Type B pancreatic cell (in vitro differentiated cells): ENCODE measurements at places on chromosomes 12 and 14.

- no peak for DNase-seq
These were observed 162.6 kb downstream of the SLC15A4 start for GRCh38 chr12:128661226-128661569.

DNA sequence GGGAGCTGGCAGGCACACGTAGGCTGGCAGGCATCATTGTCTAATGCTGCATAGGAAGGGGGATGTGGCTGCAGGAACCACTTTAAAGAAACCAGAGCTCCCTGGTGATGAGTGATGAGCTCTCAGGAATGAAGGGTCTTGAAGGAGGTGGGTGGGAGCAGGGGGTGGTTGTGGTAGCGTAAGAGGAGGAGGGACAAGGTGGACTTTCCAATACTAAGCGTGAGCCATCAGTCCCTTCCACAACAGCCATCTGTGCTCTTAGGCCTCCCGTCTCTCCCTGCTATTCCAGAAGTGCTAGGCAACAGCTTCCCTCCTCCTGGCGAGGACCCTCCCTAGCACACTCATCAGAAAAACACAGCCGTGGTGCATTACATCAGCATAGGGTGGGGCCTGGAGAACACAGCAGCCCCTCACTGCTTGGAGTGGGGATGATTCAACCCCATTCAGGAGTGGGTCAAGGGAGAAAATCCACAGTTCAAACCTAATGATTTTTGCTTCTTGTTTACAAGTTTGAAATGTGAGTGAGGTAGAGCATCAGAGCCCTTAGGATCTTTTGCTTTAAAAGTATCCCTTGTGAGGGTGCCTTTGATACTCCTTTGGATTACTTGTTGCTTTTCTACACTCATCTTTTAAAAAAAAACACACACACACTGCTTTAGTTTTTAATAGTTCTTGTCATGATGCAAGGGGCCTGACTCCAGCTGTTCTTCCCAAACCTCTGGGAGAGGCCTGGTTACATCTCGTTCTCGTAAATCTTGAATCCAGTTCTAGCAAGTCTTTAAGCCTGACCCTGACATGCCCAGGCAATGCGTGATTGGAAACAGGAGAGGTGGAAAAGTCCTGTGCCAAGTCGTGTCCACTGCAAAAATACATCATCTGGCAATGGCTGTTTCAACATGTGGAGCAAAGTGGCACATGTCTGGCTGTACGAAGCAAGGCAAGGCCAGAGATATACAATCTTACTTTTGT is 356.4 kb upstream of the DDHD1 start:
- DNase-seq: no peak

- no peak for DNase-seq
These were observed 68.0 kb downstream of the GALNT4 start for GRCh38 chr12:89456565-89456964.

DNA sequence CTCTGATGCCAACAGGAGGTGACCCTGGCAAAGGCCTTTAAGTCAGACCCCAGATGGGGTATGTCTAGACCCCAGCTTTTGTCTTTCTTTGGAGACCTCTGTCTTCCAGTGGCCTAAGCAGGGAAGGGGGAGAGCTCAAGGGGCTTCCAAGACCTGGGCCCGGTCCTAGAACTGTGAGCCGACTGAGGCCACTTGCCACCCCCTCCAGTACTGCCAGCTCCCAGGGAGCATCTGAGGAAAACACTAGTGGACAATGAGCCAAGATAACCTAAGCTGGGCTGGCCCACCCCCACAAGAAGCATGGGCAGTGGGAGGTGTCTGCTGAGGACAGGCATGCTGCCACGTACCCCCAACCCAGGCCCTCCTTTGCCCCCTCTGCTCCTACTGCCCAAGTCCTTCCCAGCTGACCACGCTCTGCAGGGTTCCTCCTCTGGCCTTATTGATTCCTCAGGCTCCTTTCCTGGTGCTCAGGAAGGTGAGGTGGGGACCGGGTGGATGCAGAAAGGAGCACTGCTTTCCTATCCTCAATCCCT is 21.1 kb downstream of the VDR start:
- no peak for DNase-seq

- DNase-seq: no peak
These were observed 13.4 kb downstream of the BTG1 start for GRCh38 chr12:92132288-92132687.

- no peak for DNase-seq
These were observed 79.9 kb downstream of the TAOK3 start for GRCh38 chr12:118292836-118293235.

GRCh38 chr12:92446083-92446460 is 256.7 kb upstream of the PLEKHG7 start:
- no peak for DNase-seq
